Cardiac atrium fibroblast (primary cell): ENCODE measurements at places on chromosomes 4 and X. TPM values are rescaled to one million over a fixed set of nuclear protein-coding genes. Genes with fewer than 3 reads are reported as not detected.

AREG gene
- total RNA-seq, result 1.6 and 13.9 TPM in 2 replicates

SLC9B1 gene
- 0.72 and 1.3 TPM in 2 replicates for total RNA-seq

CLDN22 gene
- not detected in 2 replicates for total RNA-seq

GAGE12F gene
- not detected in 2 replicates for total RNA-seq

CACNA1F gene
- total RNA-seq, result not detected in 2 replicates

TAF7L gene
- not detected in 2 replicates for total RNA-seq

FHDC1 gene
- under 0.01 and 0.18 TPM in 2 replicates for total RNA-seq

PPP4R3C gene
- not detected in 2 replicates for total RNA-seq

TMPRSS11E gene
- not detected in 2 replicates for total RNA-seq

C4orf36 gene
- 0.49 TPM in 1 of 2 replicates, not detected in the other for total RNA-seq

ARHGEF9 gene
- total RNA-seq, result 9.1 and 11.0 TPM in 2 replicates

PAGE2 gene
- not detected in 2 replicates for total RNA-seq

TACC3 gene
- total RNA-seq, result 11.0 and 12.5 TPM in 2 replicates

GRXCR1 gene
- not detected in 2 replicates for total RNA-seq

SPANXA1 gene
- not detected in 2 replicates for total RNA-seq

ADH7 gene
- total RNA-seq, result not detected in 2 replicates

OCIAD1 gene
- total RNA-seq, result 114 and 116 TPM in 2 replicates

LRRC66 gene
- total RNA-seq, result 0.18 and 0.32 TPM in 2 replicates

AADAT gene
- 2.0 and 5.3 TPM in 2 replicates for total RNA-seq

SHISA3 gene
- 28.0 and 83.0 TPM in 2 replicates for total RNA-seq

MAGEB1 gene
- total RNA-seq, result not detected in 2 replicates
